ENCODE measurements at places on chromosomes 6 and 20.

DNA sequence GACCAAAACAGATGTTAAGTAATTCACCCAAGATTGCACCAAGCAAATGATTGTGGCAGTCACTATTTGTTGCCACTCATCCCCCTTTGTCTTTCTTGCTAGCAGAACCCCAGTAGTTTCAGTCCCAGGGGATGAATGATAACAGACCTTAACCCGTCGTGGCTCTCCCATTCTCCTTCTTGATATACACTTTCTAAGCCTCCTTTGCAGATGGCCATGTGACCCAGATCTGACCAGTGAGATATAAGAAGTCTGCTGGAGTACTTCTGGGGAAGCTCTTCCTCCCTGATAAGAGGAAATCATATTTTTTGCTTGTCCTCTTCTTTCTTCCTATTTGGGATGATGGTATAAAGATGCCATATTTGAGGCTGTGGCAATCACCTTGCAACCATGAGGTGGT, 9.6 kb upstream of the SH3BGRL2 start:
- DNase-seq, result no peak

DNA sequence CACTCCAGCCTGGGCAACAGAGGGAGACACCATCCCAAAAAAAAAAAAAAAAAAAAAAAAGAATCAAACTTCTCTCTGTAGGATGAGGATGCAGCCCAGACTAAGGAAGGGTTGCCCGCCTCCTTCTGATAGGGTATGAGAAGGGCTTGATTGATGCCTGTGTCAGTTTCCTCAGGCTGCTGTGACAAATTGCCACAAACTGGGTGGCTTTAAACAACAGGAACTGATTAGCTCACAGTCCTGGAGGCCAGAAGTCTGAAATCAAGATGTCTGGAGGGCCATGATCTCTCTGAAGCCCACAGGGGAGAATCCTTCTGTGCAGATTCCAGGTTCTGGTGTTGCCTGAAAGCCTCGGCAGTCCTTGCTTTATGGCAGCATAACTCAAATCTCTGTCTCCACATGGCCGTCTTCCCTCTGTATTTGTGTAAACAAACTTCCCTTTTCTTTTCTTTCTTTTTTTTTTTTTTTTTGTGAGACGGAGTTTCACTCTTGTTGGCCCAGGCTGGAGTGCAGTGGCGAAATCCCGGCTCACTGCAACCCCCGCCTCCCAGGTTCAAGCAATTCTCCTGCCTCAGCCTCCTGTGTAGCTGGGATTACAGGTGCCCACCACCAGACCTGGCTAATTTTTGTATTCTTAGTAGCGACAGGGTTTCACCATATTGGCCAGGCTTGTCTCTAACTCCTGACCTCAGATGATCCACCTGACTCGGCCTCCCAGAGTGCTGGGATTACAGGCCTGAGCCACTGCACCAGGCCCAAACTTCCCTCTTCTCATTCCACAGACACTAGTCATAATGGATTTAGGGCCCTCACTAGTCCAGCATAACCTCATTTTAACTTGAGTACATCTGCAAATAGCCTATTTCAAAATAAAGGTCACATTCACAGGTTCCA, 11.2 kb upstream of the CDK19 start:
- no peak for DNase-seq

DNA sequence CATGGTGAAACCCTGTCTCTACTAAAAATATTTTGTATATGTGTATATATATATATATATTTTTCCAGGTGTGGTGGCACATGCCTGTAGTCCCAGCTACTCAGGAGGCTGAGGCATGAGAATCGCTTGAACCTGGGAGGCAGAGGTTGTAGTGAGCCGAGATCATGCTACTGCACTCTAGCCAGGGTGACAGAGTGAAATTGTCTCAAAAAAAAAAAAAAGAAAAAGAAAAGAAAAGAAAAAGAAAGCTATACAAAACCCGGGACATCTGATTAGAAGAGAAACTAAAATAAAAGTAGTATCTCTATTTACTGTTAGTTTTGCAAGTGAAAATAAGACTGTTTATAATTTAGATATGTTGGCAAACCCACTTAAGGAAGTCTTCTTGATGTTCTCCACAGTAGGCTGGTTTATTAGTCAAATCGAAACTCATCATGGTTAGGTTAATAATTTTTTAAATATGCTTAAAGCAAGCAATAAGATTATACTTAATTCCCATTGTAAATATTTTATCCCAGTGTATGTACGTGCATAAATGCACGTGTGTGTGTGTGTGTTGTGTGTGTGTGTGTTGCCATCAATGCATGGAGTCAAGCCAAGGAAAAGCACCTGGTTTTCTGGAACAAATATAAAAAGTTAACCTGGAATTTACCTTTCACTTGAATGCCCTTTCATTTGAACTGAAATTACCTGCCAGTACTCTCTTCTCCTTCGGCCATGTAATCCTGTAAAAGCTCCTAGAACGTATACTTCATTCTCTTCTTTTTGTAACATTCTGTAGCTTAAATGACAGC, 7.1 kb downstream of the VNN2 start:
- no peak for DNase-seq

GRCh38 chr6:6925391-6926164, 182.2 kb upstream of the RREB1 start:
- no peak for DNase-seq

- no peak for DNase-seq
Measured at GRCh38 chr6:90314514-90314913, 17.9 kb upstream of the BACH2 start.

- DNase-seq, result peak; percentile 43
Measured at GRCh38 chr6:13278991-13279390, 49.3 kb downstream of the TBC1D7 start.

All from RPMI7951 (cell line).